HepG2 (cell line): ENCODE measurements at places on chromosomes 1 and 21.

GRCh38 chr1:226064816-226065248 lies 2.3 kb downstream of the H3-3A start:
- peak; percentile 56 for DNase-seq

DNA sequence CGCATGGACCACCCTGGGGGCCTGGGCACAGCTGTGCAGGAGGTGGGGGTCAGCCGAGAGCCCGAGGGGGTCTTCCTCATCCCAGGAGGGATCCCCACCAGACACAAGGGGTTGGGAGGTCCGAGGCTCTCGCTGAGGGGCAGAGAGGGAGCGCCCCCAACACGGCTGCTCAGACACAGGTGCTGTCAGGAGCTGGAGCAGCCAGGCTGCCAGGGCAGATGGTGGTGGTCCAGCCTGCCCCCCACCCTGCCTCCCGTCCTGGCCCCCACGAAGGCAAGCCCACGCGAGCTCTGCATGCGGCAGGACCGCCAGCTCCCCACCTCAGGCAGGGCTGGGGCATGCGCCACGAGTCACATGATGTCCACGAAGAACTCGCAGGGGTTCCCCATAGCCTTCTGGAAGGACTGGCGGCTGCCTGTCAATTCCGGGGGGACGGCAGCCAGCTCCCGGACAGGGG lies 4.7 kb downstream of the TAS1R3 start:
- DNase-seq, result no peak

DNA sequence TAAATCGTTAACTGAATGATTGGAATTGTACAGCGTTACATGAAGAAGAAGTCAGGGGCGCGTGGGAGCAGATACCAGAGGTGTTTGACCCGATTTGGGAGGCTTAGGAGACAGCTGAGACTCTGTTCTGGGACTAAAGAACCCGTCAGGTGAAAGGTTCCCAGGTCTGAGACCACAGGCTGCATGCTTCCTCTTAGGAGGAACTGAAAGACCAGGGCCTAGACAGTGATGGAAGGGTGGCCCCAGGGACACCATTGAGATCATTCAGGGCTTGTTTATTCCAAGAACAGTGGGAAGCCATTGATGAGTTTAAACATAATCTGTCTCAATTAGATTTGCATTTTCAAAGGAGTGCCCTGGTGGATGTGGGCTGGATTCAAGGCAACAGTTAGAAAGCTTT lies 904 bp downstream of the KLF17 start:
- DNase-seq, result no peak

DNA sequence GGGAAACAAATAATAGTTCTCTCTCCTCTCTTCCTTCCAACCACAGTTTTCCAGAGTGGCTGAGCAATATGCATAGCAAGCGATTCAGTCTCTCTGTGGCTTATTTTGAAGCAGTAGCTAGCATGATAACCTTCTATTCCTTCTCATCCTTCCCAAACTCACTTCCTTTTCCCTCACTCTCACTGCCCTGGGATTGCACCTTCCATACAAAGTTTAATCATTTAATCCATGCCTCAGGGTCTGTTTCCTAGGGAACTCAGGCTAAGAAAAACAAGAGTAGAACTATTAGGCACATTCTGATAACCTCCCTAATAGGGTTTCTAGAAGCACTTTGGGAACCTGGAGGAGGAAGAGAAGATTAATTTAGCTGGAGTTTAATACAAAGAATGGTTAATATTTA lies 97.7 kb upstream of the S1PR1 start:
- no peak for DNase-seq

DNA sequence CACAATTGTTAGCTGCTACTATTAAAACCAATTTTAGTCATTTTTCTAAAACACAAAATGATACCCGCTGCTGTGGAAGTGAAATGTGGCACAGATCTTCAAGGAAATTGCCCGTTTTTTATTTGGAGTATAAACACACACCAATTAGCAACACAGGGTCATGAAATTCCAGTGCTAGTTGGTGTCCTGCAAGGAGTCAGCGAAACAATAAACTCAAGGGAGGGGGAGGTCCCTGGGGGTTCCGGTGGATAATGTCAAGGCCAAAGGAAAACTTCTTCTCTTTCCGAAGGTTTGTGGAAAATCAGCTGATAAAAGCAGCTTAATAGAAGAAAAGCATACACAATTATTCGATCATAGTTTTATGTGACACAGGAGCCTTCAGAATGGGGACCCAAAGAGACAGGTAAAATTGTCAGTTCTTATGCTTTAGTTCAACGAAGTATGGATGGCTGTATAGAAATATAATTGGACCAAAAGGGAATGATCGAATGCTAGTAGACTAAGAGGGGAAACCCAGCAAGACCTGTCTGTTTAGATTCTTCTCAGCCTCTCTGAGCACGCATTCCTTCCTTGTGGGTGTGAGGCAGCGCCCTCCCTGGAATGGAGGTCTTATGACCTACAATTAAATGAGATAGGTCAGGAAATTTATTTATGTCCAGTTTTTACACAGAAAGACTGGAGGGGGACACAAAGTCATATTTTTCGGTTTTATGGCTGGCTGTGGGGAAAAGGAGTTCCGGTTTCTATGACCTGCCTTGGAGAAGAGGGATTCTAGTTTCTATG lies 65.9 kb downstream of the KCNK1 start:
- DNase-seq, result no peak

DNA sequence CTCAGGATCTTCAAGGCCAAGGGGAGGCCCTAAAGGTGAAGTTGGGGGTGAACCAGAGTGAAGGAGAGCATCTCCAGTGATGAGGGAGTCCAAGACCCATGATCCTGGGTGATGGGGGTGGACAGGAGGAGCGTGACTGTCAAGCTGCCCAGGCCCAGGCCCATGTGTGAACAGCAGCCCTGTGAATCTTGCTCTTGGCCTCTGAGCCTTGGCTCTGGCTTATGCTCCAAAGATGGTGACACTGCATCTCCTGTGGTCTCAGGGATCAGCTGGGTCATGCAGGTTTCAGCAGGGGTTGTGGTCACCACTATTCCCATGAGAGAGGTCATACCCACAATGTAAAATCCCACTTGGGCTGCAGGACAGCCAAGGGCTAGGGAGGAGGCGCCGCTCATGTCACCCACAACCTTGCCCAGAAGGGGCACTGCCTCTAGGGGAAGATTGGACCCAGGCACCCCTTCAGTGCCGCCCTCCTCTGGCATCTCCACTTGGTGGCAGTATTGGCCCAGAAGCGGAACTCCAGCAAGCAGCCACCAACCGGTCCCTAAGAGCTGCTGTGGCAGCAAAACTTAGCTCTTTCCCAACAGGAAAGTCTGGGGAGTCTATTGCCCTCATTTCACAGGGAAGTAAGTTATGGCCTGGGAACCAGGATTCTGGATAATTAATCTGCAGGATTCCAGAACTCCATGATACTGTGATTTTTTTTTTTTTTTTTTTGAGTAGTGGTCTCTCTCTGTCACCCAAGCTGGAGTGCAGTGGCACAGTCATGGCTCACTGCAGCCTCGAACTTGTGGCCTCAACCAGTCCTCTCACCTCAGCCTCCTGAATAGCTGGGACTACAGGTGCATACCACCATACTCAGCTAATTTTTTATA lies 7.5 kb upstream of the WNT3A start:
- peak; percentile 65 for DNase-seq

GRCh38 chr1:38022810-38023209 lies 10.3 kb downstream of the UTP11 start:
- DNase-seq, result no peak

GRCh38 chr21:37149411-37149810 lies 76.4 kb downstream of the TTC3 start:
- peak; percentile 4 for DNase-seq

GRCh38 chr1:155831279-155831976 lies 25.6 kb downstream of the GON4L start:
- DNase-seq, result no peak

DNA sequence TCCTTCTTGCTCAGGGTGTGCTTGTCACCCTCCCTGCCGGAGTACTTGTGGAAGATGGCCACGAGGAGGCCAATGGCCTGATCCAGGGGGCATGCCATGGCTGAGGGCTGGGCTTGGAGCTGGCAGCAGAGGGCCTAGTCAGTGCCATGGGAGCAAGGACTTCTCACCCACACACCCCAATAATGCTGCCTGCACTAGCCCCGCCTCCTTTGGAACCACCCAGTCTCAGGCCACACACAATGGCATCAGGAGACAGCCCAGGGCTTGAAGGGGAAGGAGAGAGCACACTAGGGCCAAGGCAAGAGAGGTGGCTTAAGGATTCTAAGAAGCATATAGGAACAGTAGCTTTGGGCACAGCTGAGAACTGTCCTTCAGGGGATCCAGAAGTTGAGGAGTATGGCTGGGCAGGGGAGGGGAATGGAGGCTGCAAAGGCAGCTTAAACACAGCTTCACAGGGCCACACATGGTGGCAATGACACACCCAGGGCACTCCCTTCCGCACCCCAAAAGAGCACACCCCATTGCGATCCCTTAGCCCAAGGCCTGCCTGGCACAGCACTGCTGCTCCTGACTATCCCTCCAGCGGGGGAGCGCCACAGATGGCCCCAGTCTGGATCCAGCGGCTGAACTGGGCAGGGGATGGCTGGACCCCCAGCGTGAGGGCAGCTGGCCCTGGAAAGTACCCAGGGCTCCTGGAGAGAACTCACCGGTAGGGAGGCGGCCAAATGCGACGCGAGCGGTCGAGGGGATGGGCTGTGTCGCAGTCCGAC lies at the start of gene S100A6:
Gene S100A6, minus strand, starts transcription at position 750 of the 770 bp plus-strand sequence. Its CDS starts 652 bp downstream, at position 98.
- DNase-seq, result no peak

DNA sequence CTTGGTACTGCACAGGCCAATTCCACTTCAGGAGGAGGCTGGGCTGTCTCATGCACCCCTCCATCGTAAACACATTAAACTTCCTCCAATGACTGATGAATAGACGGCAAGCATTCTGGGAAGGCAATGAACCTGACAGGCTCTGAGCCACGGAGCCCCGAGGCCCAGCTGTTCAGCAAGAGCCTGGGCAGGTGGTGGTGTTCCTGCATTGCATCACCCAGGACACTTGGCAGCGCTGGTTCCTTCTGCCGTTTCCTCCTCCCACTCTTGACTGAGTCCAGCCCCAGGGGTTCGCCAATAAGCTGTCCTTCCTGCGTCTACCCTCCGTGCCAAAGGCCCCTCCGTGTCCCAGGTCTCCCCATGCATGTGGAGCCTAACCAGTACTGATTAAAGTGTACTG lies 109.8 kb downstream of the JAK1 start:
- DNase-seq, result no peak

- peak; percentile 23 for DNase-seq
Observed at GRCh38 chr1:168320800-168321450, 40.2 kb downstream of the TBX19 start.

GRCh38 chr21:29172282-29172681 lies 41.8 kb downstream of the MAP3K7CL start:
- DNase-seq, result no peak

DNA sequence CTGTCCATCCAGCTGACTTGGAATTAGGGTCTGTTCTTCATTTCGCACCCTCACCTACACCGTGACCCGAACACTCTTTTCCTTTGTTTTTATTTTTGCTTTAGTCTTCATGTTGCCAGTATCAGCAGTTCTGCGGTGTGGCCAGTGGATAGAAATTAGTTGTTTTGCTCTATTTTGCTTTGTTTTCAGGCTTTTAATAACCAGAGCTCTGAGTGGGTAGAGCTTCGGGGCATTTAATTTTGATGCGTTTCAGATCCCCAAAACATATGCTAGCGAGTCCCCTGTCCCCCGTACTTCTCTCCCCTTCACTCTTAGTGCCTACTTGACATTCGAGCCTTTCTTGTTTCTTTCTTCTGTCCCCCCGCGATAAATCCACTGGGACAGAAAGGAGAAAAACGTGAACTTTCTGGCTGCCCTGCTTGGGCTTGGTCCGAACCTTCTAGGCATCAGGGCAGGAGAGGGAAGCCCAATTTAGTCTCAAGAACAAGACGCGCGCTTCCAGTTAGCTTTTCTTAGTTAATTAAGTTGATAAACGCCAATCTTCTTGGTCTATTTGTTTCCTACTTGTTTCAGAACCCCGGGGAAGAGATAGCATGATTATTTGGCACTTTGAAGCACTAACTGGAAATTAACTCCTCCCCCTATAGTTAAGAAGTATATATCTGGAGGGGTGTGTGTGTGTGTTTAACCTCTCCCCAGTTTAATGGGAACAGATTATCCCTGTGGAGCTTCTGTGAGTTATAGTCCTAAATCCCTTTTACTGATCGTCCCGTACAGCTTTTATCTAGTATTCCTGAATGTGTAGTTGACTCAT lies 839 bp downstream of the SWT1 start:
- DNase-seq, result no peak

DNA sequence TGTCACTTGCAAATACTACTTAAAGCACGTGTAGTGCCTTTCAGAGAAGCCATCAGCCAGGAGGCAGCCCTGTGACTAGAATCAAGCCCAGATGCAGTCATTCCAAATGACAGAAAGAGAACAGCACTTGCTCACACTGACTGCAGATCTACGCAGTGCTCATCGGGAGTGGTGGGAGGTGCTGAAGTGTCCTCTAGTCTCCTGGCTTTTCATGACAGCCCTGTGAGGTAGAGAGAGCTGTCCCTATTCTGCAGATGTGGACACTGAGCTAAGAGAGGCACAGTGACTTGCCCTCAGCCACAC lies 62.3 kb upstream of the EDN2 start:
- no peak for DNase-seq

DNA sequence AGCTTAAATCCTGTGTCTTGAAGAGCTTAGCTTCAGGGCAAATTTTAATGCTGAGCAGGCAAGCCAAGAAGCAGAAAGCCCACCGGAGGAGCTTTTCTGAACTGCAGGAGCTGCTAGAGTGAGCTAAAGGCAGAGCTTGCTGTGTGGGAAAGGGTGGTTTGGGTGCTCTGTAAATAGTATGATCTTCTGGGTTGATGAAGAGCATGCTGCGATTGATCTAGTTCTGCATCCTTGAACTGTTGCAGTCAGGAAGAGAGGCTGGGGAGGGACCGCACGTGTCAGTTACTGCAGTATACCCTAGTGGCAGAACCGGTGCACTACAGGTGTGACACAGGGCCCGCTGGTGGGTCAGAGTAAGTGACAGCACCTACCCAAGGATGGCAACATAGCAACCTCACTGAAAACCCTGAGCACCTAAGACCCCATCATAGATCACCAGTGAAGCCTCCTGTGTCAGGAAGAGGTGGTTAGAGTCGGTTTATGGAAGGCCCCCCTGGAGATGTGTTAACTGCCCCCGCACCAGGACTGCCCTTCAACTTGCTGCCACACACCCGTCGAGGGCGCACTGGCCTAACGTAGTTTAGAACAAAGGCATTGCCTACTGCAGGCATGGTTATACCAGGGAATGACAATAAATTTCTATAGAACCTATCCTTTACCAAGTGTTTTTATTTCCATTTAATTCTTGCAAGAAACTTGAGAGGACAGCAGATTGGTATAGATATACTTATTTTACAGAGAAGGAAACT lies 146.0 kb upstream of the KIAA0040 start:
- peak; percentile 3 for DNase-seq

GRCh38 chr1:109538827-109539555 lies 681 bp upstream of the GPR61 start:
- DNase-seq, result no peak
